HS-27A (cell line): ENCODE measurements at places on chromosomes 4 and X.

GRCh38 chr4:21827575-21827974 is 121.0 kb downstream of the KCNIP4 start:
- DNase-seq: no peak

- no peak for DNase-seq
Measured at GRCh38 chrX:139554991-139555675, 24.6 kb downstream of the F9 start.

GRCh38 chr4:146472404-146472803 is 49.3 kb downstream of the SLC10A7 start:
- no peak for DNase-seq

- no peak for DNase-seq
Measured at GRCh38 chr4:170940043-170940724, 850.4 kb upstream of the AADAT start.

GRCh38 chr4:103364083-103364482 is 165.9 kb upstream of the CENPE start:
- DNase-seq: no peak

DNA sequence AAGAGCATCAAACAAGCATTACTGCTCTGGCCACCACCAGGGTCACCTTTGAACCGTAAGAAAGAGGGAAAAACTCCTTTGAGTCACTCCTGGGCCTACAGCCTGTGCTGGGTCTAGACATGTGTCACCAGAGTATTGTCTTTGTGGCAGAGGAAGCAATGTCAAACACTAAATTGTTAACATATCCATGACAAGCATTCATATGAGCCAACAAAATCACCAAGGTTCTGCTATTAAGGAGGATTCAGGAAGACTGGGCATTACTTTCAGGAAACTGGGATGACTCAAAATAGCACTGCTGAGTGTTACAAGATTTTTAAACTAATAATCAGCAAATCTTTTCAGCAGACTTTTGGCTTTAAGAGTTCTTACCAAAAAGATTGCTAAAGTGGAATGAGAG is 28.1 kb downstream of the LGI2 start:
- no peak for DNase-seq

- DNase-seq: no peak
Measured at GRCh38 chr4:112939901-112940300, 109.6 kb upstream of the ANK2 start.

- no peak for DNase-seq
Measured at GRCh38 chr4:142396279-142396678, 449.8 kb downstream of the INPP4B start.

- DNase-seq: no peak
Measured at GRCh38 chr4:100742045-100742444, 224.2 kb upstream of the EMCN start.

DNA sequence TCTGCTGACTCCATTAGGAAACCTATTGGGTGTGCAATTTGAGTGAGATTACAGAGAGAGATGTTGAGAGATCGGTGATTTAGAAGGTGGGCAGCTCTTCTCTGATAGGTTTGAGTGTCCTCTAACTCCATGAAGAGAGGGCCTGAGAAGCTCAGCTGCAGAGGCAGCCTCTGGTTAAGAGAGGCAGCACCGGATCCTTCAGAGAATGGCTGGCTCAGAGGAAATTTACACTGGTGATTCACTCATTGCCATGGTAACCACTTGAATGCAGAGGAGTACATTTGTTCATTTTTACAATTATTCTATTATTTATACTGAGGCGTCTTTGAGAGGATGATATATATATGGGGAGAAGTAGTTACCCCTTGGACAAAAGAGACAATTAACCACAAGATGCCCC is 171.7 kb downstream of the PDGFRA start:
- DNase-seq: peak; percentile 38

- no peak for DNase-seq
Measured at GRCh38 chr4:56799161-56799759, 22.2 kb downstream of the SPINK2 start.

DNA sequence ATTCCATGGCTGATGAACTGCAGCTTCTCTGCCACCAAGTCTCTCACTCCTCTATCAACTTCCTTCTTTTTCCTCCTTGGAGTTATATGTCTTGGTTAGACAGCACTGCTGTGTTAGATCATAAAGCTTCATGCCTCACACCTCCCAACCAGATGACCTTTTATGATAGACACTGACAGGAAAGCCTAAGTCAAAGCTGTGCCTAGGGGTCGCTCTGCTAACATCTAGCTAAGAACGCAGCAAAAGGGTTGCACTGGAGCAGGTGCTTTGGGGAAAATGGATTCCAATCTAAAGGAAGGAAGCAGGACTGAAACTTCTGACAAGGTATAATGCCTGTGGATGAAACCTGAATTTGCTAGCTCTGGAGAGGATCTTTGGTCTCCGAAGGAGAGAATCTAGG is 509.7 kb downstream of the SMARCA1 start:
- DNase-seq: no peak

GRCh38 chr4:159252491-159252890 is 149.6 kb downstream of the RAPGEF2 start:
- DNase-seq: no peak

DNA sequence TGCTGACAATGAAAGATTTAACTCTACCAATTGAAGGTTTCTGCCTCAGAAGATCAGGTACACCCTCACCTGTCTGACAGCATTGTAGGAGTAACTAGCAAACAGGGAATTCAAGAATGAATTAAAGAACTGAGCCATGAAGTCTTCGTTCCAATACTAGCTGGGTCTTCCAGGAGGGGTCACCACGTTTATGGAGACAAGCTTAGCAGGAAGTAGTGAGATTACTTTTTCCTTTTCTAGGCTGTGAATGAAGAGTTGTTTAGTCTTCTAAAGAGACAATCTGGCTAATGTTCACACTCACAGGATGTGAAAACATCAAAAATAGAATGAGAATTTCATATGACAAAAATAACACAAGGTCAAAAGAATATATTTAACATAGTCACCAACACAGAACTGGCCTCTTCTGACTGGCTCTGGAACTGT is 54.9 kb downstream of the REELD1 start:
- DNase-seq: no peak

DNA sequence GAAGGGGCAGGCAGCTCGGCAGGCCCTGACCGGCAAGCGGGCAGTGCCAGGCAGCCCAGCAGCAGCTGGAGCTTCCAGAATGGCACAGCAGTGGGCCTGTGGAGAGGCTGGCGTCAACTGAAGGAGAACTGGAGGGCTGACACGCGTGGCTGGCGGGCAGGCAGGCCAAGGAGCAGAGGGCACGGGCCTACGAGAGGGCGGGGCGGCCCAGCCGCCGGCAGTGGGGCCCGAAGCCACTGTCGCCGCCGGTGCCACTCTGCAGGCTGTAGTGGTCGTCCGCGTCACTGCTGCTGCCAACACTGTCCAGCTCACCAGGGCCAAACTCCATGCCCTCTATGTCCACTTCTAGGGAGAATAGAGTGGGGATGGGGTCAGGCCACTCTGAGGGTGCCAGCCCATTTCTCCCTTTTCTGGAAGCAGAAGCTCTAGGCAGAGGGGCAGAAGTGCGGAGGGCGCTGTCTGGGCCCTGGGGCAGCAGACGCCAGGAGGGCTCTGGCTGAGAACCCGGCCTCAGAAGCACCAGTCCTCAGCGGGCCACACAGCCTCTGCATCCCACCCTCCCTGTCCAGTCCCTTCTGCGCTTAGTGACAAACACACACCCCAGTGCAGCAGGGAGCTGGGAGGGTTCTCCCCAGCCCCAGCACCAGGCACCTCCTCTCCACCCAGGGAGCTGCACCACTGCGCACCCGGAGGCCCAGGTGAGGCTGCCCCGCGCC is 8.6 kb upstream of the HAUS3 start:
- DNase-seq: no peak

DNA sequence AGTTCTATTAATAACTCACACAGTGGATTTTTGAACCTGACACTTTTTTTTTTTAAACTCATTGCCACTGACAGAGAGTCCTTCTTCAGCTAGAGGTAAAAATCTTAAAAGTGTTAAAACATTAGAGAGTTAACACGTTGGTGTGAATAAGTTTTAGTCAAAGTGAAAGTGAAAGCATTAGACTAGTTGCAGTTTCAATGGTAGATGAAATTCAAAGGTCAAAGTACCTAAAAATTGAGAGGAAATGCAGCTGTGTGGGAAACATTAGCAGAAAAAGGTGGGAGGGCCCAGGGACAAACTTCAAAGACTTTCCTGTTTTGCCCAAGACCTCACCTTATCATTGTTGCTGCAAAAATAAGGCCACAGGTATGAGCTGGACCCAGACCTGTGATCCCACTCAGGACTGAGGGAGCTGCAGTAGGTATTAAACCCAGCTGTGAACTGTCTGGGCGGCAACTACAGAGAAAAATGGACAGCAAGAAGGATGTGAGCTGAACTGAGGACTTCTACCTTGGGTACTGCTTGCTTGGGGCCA is 17.6 kb upstream of the GABRA4 start:
- no peak for DNase-seq

- peak; percentile 30 for DNase-seq
Measured at GRCh38 chr4:76306882-76307659, 538 bp downstream of the STBD1 start.

DNA sequence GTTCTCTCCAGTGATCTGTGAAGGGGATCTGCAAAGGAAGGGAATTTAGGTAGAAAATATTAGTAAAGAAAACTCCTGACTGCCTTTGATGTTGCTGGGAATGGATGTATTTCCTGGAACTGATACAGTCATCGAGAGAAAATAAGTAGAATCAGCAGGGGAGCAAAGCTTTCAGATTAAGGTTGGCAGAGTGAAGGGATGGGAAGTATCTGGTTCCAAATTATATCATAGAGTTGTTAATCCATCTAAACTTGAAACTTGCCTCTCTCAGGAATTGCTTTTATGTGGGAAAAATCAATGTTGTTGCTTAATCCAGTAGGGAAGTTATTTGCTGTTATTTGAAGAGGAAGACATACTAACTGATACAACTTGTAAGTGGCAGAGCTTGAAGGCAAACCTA is 19.3 kb downstream of the EPHA5 start:
- no peak for DNase-seq

DNA sequence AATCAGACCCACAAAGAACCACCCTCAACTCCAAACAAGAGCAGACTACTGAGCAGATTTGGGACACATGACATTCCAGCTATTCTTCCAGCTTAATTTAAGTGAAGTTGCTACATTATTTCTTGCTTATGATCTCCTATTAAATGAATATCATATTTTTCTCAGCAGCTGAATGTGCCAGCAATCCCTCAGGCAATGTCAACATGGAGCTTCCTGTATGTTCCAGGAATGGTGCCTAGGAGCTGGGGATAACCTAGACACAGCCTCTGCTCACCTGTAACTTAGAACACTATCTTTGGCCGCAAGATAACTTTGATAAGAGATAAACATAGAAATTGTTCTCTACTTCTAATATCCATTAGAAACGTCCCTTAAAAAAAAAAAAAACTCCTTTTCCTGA is 274.4 kb upstream of the RASGEF1B start:
- DNase-seq: no peak

- no peak for DNase-seq
Measured at GRCh38 chr4:168569066-168569930, 72.4 kb downstream of the PALLD start.

DNA sequence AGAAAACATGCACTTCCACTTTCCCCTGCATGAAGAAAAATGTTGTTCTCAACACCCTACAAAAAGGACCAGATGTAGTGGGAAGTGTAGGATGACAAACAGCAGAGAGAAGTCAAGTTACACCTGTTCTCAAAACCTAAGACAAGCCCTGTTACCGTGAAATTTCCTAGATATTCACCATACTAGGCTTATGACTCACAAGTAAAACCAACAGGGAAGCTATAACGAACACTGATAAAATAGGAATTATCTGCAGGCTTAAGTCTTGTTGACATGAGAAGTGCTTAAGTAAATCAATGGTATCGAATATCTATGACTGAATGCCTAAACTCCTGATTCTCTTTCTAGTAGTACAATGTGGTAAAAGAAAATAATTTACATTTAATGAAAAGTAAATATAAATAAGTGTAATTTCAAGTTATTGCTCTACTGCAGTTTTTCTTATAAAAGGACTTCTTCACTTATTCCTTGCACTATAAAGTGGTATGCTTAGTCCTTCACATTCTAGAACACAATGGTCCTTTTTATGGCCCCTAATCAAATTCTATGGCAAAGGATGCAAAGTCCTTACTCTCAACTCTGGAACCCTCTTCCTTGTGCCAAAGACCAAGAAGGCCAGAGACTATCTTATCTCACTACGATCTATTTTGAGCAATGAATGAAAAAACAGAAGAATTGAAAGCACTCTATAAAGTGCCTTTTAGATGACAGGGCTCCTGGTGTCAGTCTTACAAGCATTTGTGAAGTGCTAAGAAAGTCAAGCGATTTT is 19.6 kb downstream of the AP1S2 start:
- no peak for DNase-seq

DNA sequence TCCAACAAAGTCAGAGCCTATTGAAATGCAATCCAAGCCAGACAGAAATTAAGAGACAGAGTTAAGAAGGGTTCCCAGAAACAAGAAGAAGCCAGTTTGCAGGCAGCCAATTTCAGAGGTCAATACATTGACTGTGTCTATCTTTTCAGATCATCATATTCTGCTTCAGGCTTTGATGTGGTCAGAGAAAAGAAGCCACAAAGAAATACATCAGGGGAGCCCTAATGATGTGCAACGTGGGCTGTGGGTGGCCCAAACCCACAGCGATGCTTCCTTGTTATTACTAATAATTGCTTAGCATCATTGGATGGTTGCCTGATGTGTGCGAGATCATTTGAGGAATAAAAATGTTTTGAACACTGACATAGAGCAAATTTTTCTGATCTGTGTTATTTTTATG is 99.0 kb upstream of the DUSP21 start:
- DNase-seq: no peak

- no peak for DNase-seq
Measured at GRCh38 chr4:168794881-168795280, 215.2 kb downstream of the CBR4 start.

GRCh38 chr4:6372649-6373525 is 99.5 kb downstream of the PPP2R2C start:
- DNase-seq: no peak

DNA sequence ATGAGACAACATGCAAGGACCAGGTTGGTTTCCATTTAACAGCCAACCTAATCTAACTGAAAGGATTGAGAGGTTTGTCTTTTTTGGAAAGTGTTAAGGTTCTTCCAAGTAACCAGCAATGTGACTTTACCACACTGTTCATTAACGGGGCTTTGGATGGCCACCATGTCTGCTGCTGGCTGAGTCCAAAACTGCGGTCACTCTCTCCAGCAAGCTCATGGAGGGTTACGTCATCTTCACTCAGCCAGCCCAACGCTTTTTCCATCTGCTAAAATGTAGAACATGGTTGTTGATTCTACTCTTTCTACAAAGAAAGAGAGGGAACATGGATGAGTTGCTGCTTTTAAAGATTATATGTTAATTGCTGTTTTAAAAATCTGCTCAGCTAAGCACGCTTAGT is 11.0 kb downstream of the PKD2 start:
- DNase-seq: no peak

GRCh38 chr4:175411251-175411650 is 400.8 kb downstream of the GPM6A start:
- no peak for DNase-seq

DNA sequence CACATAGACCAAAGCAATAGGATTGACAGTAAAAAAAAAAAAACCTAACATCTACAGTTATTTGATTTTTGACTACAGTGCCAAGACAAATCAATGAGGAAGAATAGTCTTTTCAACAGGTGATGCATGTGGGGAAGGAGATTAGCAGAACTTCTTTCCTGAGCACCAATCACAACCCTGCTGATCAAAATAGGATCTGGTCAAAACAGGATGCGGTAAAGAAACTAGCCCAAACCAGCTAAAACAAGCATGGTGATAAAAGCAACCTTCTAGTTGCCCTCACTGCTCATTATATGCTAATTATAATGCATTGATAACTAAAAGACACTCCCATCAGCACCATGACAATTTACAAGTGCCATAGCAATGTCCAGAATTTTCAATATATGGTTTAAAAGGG is 667.5 kb downstream of the GRXCR1 start:
- no peak for DNase-seq

- no peak for DNase-seq
Measured at GRCh38 chrX:12949205-12949926, 25.5 kb upstream of the TMSB4X start.
